ENCODE measurements at places on chromosomes 2 and 18.

- no peak for DNase-seq
Measured at GRCh38 chr2:196944570-196944969, 18.1 kb upstream of the PGAP1 start.

- no peak for DNase-seq
Measured at GRCh38 chr18:44290366-44290977, 390.2 kb upstream of the SETBP1 start.

GRCh38 chr2:11073251-11073650 is 82.0 kb upstream of the SLC66A3 start:
- DNase-seq: no peak

DNA sequence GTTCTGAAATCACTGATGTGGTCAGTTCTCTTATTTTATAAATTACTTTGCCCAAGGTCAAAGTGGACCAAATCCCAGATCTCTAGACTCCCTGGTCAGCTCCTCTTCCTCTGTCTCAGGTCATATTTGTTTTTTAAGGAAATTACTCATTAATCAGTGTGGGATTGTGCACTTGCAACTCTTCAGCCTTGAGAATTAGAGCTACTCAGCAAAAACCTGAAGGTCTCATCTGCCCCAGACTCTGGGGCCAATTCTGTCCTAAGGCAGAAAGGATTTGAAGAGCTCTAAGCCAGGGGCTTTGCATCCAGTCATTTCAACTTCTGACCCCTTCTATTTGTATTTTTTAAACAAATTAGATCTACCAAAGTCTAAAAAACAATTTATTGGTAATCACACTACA is 17.7 kb upstream of the DCC start:
- DNase-seq: no peak

GRCh38 chr2:222445227-222445626 is 20.9 kb downstream of the SGPP2 start:
- DNase-seq: no peak

- DNase-seq: no peak
Measured at GRCh38 chr18:2027016-2027415, 544.3 kb downstream of the METTL4 start.

- DNase-seq: no peak
Measured at GRCh38 chr2:224359569-224359968, 42.3 kb downstream of the FAM124B start.

DNA sequence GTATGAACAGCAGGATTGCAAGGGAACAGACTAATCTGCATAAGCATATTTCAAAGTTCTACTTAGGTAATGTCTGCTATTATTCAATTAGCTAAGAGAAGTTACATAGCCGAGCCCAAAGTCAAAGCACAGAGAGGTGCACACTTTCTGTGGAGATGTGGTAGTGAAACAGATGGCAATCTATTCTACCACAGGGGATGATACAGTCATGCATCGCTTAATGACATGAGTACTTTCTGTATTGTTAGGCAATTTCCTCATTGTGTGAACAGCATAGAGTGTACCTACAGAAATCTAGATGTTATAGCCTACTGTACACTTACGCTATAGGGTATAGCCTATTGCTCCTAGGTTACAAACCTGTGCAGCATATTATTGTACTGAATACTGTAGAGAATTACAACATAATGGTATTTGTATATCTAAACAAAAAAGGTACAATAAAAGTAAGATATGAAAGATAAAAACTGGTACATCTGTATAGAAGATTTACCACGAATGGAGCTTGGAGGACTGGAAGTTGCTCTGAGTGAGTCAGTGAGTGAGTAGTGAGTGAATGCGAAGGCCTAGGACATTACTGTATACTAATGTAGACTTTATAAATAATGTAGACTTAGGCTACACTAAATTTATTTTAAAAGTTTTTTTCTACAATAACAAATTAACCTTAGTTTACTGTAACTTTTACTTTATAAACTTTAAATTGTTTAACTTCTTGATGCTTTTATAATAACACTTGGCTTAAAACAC is 197.6 kb downstream of the MBD5 start:
- no peak for DNase-seq

DNA sequence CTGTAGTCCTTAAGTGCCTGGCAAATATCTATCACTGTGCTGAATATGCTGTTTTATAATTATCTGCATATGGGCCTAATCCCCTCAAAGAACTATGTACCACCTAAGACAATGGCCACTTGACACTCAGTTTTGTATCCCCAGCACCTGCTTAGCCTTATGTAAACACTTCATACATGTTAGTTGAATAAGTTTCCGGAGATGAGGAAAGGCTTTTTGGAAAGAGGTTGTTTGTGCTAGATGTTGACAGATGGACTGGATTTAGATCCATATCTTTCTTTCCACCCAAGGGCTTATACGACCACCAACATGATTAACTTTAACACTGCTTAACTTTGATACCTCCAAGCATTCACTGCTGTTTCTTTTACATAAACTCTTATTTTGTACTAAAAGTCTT is 63.3 kb downstream of the FAM228A start:
- no peak for DNase-seq

DNA sequence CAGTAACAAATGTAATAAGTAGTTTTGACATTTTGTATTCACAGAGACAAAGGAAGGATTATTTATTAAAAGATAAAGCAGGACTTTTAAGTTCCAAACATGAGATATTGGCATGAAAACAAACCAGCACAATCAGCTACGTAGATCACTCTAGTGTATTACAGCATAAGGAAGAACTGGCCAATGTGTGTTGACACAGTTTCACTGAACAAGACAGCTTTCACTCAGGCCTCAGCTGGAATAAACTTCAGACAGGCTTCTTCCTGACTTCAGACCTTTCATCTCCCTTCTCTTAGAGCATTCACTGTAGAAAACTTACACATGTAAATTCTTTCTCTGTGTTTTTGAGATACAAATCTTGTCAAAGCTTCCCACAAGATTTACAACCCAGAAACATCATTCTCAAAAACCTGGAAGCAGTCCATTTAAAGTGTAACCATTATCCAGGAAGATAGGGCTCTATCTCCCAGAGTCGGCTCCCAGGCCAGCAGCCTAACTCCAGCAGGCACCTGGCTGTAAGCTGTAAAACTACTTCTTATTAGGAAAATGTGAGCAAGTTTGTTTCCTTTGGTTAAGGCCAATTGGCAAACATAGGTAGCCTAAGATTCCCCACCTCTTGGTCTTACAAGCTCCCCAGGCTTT is 768.3 kb upstream of the CDH7 start:
- DNase-seq: no peak

DNA sequence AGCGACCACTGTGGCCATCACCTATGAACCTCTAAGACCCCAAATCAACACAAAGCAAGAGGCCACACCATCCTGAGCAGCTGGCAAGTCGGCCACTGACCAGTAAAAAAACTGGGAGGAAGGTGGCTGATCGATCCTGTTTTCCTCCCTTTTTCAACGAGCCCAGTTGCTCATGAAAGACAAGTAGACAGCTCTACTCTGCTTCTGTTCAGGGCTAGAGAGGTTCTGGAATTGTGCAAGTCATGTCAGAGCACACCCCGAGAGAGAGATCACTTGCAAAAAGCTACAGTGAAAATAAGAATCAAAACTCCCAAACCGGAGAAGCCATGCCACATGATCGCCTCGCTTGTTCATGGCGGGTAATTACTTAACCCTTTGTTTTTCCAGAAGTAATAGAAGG is 34.6 kb downstream of the ZNF516 start:
- DNase-seq: no peak

DNA sequence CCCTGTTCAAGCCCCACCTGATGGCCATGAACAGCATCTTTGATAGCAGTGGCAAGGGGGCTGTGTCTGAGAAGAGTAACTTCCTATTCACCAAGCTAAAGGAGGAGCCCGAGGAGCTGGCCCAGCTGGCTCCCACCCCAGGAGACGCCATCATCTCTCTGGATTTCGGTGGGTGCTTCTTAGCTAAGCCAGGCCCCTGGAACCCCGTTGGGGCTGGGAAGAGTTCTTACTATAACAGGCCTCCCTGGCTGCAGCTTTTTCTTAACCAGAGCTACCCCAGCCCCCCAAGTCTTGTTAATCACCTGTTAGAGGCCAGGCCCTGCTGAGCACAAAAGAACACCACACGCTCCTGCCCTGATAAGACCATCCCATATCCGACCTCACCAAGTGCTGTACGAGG is 79.4 kb downstream of the EPAS1 start:
- DNase-seq: no peak

GRCh38 chr2:3265471-3265870 is 112.1 kb downstream of the EIPR1 start:
- no peak for DNase-seq

GRCh38 chr18:77102259-77103040 is 30.1 kb downstream of the MBP start:
- DNase-seq: no peak

GRCh38 chr2:112924821-112925220 is 13.9 kb downstream of the IL37 start:
- DNase-seq: no peak

DNA sequence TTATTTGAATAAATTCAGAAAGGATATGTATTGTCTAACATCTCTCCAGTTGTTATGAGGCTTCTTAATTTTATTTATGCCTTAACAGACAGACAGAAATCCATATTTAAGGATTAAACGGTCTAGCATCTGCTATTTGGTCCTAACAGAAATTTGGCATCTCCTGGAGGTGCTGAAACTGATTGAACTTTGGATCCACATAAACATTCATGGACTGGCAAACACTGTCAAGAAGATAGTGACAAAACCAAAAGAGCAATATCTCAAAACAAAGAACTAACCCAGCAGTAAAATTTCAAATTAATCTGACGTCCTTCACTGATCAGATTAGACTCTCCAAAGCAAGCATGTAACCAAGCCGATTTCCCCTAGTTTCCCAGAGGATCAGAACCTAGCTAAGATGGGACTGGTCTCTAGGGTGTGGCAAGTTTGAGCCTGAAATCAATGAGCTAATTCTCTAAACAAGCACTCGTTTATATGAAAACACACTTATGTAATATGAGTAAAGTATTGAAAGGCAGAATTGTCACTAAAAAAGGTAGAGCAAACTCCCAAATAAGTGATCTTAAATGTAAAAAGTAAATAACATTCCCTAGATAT is 139.5 kb downstream of the NOL4 start:
- no peak for DNase-seq

- no peak for DNase-seq
Measured at GRCh38 chr2:222732489-222733178, 61.2 kb downstream of the MOGAT1 start.

DNA sequence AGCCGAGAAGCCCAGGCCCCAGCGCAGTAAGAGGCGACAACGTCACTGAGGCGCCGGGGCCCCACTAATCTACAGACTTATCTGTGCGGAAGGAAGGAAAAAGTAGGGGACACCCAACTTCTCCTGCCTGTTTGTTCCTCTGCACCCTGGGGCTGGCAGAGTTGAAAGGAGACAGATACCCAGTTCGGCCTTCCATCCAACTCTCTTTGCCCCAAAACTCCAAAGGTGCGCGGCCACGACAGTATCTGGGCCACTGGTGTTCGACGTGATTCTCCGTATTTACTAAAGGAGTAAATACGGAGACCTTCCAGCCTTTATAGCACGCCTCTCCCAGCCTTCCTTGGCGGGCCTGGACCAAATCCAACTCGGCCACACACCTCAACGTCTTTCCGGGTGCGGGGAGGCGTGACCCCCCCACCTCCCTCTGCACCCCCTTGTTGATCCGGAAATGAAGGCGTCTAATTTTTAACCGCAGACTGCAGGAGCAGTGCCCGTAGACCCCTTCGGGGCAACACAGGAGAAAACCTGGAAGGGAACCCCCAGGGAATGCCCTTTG is 1.6 kb downstream of the SMAD7 start:
- no peak for DNase-seq

- DNase-seq: no peak
Measured at GRCh38 chr2:54473851-54474250, 17.7 kb downstream of the SPTBN1 start.

DNA sequence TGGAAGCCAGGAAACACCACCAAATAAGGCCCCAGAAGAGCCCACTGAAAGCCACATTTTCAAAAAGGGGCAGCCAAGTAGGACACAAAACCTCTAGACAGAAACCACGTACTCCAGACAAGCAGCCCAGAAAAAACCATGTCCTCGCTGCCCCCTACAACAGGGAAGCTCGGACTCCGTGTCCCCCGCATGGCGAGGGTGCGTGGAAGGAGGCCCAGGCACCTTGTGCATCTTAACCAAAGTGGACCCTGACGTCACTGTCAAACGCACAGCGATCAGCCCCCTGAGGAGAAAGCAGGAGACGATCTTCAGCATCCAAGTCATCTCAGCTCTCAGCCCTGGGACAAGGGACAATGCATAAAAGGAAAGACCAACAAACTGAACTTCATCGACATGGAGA is 168.4 kb downstream of the EIPR1 start:
- no peak for DNase-seq

DNA sequence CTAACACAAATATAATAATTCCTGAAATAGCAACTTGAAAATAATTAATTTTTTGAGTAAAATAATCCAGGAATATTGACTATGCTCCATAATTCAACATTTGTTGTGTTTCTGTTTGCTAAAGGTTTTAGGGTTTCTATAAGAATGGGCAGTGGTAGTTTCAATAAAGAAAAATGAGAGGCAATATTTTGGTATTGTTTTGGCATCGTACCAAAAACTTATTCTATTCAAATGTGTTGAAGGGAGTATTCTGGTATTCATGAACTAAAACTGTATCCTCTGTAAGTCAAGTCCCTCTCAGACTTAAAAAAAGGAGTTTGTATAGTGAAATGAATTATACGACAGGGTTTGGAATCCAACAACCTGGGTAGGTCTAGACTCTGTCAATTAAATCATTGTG is 1245.6 kb upstream of the CELF4 start:
- DNase-seq: no peak

GRCh38 chr18:45384137-45384961 is 230.9 kb upstream of the SLC14A2 start:
- DNase-seq: peak; percentile 38

GRCh38 chr2:160399880-160400279 is 93.7 kb downstream of the RBMS1 start:
- DNase-seq: no peak

DNA sequence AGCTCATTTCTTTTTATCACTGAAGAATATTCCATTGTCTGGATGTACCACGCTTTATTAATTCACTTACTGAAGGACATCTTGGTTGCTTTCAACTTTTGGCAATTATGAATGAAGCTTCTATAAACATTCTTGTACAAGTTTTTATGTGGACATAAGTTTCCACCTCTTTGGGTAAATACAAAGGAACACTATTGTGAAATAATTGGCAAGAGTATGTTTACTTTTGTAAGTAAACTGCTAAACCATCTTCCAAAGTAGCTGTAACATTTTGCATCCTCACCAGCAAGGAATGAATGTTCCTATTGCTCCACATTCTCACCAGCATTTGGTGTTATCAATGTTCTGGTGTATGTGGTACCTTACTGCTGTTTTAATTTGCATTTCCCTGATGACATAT is 15.8 kb upstream of the VWC2L start:
- DNase-seq: no peak

DNA sequence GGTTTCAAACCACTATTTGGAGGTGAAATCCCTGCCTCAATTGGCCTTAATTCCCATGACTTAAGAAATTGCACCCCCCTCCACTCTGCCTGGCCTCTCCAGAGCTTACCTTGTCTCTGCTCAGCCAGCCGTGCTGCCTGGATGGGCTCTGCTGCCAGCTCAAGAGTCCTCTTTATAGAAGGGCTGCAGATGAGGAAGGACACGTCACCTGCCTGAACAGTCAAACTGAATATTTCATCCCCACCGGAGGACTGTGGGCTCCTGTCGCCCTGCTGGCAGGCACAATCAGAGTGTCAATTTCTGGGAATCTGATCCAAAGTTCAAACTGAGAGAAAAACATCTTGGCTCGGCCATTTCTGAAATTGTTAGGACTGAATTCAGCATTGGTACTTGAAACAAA is at the start of gene OTOS:
OTOS (minus strand) TSS at position 148 of the 400 bp plus-strand sequence. CDS start 332 bp downstream, outside the sequence.
- no peak for DNase-seq

- DNase-seq: peak; percentile 63
Measured at GRCh38 chr18:31633392-31634330, 42.0 kb downstream of the TTR start.

GRCh38 chr18:63111671-63112402 is 207.7 kb downstream of the BCL2 start:
- DNase-seq: peak; percentile 25

All from GDM1 (cell line).